Progenitor cell of endocrine pancreas (in vitro differentiated cells): ENCODE measurements at places on chromosomes 5 and 9.
A peak's percentile ranks its signal among the peaks of the same experiment; 100 is the strongest.

GRCh38 chr5:144135113-144135762, 35.2 kb downstream of the YIPF5 start:
- DNase-seq = no peak

GRCh38 chr5:15499528-15500324, at the start of gene FBXL7:
TSS of gene FBXL7 (plus strand) at chr5:15500180.
- peak; percentile 66 for DNase-seq

GRCh38 chr5:134523543-134524271, 1.8 kb upstream of the JADE2 start:
- DNase-seq = no peak

DNA sequence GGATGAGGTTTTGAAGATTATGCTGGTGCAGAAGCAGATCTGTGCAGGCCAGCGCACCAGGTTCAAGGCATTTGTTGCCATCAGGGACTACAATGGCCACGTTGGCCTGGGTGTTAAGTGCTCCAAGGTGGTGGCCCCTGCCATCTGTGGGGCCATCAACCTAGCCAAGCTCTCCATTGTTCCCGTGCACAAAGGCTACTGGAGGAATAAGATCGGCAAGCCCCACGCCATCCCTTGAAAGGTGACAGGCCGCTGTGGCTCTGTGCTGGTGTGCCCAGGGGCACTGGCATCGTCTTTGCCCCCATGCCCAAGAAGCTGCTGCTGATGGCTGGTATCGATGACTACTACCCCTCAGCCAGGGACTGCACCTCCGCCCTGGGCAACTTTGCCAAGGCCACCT, 142.5 kb downstream of the SPATA31D1 start:
- no peak for DNase-seq

GRCh38 chr5:32790411-32790951, 79.4 kb downstream of the NPR3 start:
- DNase-seq = no peak

- DNase-seq = no peak
These were observed 1.6 kb downstream of the SKP1 start for GRCh38 chr5:134174841-134175839.

GRCh38 chr9:115086461-115086860, 31.5 kb downstream of the TNC start:
- no peak for DNase-seq

- DNase-seq = no peak
These were observed 18.4 kb upstream of the GBGT1 start for GRCh38 chr9:133182151-133182550.

GRCh38 chr9:88691811-88692210, 156.8 kb downstream of the NXNL2 start:
- DNase-seq = no peak

- DNase-seq = no peak
These were observed 156.0 kb downstream of the ZNF462 start for GRCh38 chr9:107018861-107019545.
